ENCODE measurements at places on chromosomes 5 and 9. TPM values are rescaled to one million over a fixed set of nuclear protein-coding genes. Genes with fewer than 3 reads are reported as not detected.

TMC1 gene
- total RNA-seq = not detected

HEMGN gene
- total RNA-seq = not detected

FAXDC2 gene
- total RNA-seq = 52.7 TPM

COMMD10 gene
- total RNA-seq = 50.6 TPM

PAPPA gene
- 1.7 TPM for total RNA-seq

BTNL8 gene
- 0.51 TPM for total RNA-seq

MTX3 gene
- total RNA-seq = 11.8 TPM

SHISAL2B gene
- total RNA-seq = not detected

PCDHA12 gene
- not detected for total RNA-seq

SPATA31E1 gene
- total RNA-seq = not detected

ANKRD31 gene
- total RNA-seq = 0.26 TPM

SNAPC4 gene
- 9.3 TPM for total RNA-seq

PRR16 gene
- total RNA-seq = 1.1 TPM

ANKRD18A gene
- 3.1 TPM for total RNA-seq

KIAA0825 gene
- 4.4 TPM for total RNA-seq

MTRR gene
- total RNA-seq = 35.3 TPM

HBEGF gene
- 86.0 TPM for total RNA-seq

PCDH12 gene
- 2.0 TPM for total RNA-seq

GBGT1 gene
- total RNA-seq = 14.6 TPM

GPRIN1 gene
- total RNA-seq = 1.3 TPM

CCNJL gene
- 0.34 TPM for total RNA-seq

COL23A1 gene
- 3.2 TPM for total RNA-seq

SPINK6 gene
- not detected for total RNA-seq

SLC1A1 gene
- 1.9 TPM for total RNA-seq

EIF4EBP3 gene
- total RNA-seq = 20.0 TPM

SAP30L gene
- total RNA-seq = 16.1 TPM

MTAP gene
- total RNA-seq = 20.7 TPM

COL27A1 gene
- total RNA-seq = 14.2 TPM

CD74 gene
- 1,002 TPM for total RNA-seq

PLPP6 gene
- total RNA-seq = 8.4 TPM

FOXI1 gene
- total RNA-seq = 4.3 TPM

FOXD4L4 gene
- not detected for total RNA-seq

Measured in suprapubic skin (tissue), 4 donors.